ENCODE measurements at places on chromosomes 7 and 10.

DNA sequence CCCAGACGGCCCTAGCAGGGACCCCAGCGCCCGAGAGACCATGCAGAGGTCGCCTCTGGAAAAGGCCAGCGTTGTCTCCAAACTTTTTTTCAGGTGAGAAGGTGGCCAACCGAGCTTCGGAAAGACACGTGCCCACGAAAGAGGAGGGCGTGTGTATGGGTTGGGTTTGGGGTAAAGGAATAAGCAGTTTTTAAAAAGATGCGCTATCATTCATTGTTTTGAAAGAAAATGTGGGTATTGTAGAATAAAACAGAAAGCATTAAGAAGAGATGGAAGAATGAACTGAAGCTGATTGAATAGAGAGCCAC, 184 bp downstream of the CFTR start:
- DNase-seq = no peak

DNA sequence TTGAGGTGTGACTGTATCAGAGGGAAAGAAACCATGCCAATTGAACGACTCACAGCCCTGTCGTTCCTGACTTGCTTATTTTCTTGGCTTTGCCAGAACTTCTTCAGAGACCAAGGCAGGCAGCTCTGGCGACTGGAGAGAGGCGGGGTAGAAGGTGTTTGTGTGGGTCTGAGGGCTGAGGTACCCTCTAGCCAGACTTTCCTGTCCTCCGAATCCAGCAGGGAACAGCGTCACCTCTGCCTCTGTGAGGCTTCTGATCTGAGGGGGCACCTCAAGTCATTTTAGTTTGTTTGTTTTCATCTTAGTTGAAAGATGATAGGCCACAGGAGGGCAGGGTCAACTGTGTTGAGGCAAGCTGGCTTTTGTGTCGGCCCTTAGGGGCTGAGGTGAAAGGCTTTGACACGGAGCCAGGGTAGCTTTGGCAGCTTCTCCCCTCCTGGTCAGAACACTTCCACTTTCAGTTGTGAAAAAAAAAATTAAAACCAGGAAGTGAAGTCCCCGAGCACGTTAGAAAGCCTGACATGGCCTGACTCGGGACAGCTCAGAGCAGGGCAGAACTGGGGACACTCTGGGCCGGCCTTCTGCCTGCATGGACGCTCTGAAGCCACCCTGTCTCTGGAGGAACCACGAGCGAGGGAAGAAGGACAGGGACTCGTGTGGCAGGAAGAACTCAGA, 1.9 kb downstream of the ACSL5 start:
- no peak for DNase-seq

- no peak for DNase-seq
These were observed 3.7 kb downstream of the MEOX2 start for GRCh38 chr7:15682751-15683245.

DNA sequence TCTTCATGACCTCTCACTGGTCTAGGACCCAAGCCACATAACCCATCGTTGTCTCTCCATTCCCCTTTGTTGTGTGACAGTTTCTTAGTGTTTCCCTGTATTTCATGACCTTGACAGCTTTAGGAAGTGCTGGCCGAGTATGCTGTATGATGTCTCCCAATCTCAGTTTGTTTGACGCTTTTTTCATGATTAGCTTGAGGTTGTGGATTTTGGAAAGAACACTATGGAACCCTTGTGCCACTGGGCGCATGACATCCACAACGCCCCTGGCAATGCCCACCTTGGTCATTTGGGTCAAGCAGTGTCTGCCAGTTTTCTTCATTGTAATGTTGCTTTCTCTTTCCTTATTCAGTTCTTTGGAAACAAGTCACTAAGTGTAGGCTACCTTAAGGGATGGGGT, 52.3 kb downstream of the RBM33 start:
- no peak for DNase-seq

DNA sequence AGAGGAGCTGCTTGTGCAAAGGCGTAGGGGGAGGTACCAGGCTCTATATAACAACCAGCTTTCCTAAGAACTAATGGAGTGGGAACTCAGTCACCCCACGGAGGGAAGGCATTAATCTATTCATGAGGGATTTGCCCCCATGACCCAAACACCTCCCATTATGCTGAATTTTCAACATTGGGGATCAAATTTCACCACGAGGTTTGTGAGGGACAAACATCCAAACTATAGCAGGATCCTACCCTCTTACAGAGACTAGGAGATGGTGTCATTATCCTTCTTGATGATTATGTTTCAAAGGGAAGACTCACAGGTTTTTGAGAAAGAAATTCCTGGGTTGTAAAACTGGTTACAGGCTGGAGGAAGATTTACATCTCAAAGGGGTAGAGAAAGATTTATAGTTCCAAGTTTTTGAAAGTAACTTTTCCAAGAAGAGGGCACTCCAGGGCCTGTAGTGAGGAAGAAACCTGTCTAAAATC, 295.0 kb upstream of the DKK1 start:
- DNase-seq = no peak

- no peak for DNase-seq
These were observed 1456.7 kb downstream of the REEP3 start for GRCh38 chr10:64977915-64978314.

DNA sequence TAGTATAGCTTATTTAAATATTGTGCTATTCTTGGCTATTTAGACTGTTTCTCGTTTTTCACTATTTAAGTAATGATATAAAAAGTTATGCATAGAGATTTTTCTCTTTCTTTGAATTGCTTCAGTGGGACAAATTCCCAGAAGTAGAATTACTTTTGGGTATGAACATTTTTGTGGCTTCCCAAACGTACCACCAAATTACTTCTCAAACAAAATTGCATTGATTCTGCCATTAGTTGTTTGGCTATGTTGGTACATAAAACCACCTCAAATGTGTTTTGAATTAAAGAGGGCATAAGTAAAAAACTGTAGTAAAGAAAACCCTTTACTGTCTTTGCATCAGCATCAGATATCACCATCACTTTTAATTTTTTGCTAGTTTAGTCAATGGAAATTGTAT, 31.0 kb downstream of the AKR1B1 start:
- DNase-seq = no peak

- DNase-seq = peak; percentile 25
These were observed 776 bp downstream of the PEX1 start for GRCh38 chr7:92527300-92528187.

GRCh38 chr7:50815138-50815537, 32.4 kb upstream of the GRB10 start:
- DNase-seq = no peak

GRCh38 chr10:97667463-97667862, 19.6 kb downstream of the AVPI1 start:
- DNase-seq = no peak

GRCh38 chr10:28623483-28623882, 53.8 kb upstream of the BAMBI start:
- DNase-seq = no peak

GRCh38 chr7:133165001-133165400, 83.1 kb upstream of the CHCHD3 start:
- DNase-seq = no peak

DNA sequence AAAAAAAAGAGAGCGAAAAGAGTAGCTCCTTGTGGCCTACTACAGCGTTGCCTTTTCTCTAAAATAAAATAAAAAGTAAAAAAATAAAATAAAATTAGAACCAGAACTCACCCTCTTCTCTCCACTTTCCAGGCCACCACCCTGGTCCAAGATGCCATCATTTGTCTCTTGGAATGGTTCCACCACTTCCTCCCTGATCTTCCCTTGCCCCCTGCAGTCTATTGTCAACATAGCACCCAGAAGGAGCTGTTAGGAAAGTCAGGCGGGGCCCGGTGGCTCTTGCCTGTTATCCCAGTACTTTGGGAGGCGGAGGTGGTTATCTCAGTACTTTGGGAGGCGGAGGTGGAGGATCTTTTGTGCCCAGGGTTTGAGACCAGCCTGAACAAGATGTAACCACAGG, 7.6 kb upstream of the GRID2IP start:
- no peak for DNase-seq

DNA sequence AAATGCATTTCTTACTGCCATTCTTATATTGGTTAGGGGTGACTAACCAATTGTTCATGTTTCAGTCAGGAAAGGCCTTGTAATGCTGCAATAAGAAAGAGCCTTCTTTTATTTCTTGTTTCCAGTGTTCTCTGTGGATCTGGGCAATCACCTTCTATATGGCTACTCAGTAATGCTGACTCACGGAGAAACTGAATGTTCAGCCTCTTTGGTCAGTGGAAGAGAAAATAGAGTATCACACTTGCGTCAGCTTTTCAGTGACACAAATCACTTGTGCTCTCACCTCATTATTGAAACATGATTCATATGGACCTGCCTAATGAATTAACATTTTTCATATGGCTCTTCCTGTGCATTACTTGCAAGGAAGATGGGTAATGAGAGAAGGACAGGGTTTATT, 243.9 kb upstream of the POT1 start:
- DNase-seq = no peak

- no peak for DNase-seq
These were observed 171.5 kb downstream of the AKR1D1 start for GRCh38 chr7:138247568-138248333.

- DNase-seq = no peak
These were observed 70.1 kb downstream of the RNF133 start for GRCh38 chr7:122628651-122629411.

DNA sequence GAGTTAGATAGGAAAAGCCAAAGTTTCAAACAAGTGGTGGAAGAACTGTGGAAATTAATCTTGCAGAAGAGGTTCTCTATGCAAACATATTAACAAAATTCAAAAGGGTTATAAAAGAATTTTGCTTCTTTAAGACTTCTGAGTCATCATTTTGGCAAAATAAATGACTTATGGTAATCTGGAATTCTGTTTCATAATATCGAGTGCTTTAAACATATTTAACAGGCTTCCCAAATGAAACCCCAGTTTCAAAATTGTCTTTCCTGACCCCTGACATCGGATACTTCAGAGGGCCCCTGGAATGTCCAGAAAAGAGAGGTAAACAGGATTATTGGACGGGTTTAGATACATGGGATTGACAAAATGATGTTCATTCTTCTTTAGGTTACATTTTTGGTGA, 444.6 kb downstream of the HTR7 start:
- DNase-seq = no peak

GRCh38 chr7:64666663-64667050, 724 bp downstream of the ZNF107 start:
- DNase-seq = no peak

DNA sequence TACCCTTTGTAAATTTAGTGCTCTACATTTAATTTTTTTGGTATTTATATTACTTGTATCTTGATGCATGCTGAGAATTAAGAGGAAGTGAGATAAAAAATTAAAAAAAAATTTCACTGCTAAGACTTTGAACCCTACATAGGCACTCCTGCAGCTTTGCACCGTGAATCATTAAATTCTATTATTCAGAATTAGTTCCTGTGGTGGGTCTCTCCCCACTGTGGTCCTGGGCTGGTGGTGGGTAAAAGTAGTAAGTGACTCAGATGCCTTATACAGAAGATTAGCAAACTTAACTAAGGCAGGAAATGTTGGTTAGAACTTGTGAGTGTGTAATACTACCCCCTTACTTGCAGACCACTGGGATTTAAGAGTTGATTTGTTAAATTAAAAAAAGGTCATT, 72.6 kb downstream of the AP3M1 start:
- no peak for DNase-seq

- DNase-seq = no peak
These were observed 114.3 kb downstream of the LRRN3 start for GRCh38 chr7:111205251-111205650.

DNA sequence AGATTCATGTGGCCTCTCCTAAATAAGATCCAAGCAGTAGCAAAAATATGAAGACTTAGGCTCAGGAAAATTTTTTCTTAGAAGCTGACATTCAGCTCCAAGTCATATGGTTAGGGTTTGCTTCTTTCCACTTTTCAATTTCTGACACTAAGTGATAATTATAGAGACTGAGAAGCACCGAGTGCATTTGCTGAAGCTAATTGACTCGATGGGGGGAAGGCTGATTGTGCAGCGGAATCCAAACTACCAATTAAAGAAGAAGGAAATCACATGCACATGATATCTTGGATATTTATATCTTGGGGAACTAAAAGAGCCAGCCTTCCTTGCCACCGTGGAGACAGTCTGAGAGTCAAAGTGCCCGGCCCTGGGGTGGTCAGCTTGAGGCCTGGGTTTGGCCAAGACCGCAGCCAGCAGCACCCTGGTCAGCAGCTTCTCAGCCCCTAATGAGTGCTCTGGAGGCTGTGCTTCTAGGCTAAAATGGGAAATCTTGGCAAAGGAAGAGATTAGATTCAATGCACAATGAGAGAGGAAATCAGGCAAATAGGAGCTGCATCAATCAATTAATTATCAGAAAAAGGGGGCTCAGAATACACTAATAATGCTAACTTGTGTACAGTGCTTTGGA, 589.3 kb downstream of the NRG3 start:
- DNase-seq = no peak

DNA sequence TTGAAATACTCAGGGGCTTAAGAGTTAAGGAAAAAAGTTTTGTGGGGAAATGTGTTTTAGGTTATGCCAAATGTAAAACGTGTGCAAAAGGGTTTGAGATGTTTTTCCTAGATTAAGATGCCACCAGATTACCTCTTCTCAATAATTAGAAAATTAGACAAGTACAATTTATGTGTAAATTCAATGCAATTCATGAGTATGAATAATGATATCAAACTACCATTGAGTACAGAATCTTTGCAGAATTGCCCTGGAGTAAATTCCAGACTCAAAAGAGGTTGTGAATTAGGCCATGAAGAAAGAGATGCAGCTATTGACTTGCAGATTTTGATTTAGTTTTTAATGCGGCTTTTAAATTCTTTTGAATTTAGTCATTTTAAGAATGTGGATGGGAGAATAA, 159.4 kb upstream of the INHBA start:
- no peak for DNase-seq

GRCh38 chr10:70481831-70482530, 3.4 kb downstream of the PALD1 start:
- DNase-seq = no peak

Measured in omental fat pad (tissue), 4 donors.